ENCODE measurements at places on chromosomes 6 and 20.

- no peak for DNase-seq
These were observed 1179.6 kb downstream of the HACE1 start for GRCh38 chr6:103680116-103680515.

GRCh38 chr6:82738773-82739172 is 326.9 kb downstream of the UBE3D start:
- DNase-seq, result peak; percentile 1

GRCh38 chr6:101302593-101302992 is 90.9 kb upstream of the GRIK2 start:
- DNase-seq, result no peak

DNA sequence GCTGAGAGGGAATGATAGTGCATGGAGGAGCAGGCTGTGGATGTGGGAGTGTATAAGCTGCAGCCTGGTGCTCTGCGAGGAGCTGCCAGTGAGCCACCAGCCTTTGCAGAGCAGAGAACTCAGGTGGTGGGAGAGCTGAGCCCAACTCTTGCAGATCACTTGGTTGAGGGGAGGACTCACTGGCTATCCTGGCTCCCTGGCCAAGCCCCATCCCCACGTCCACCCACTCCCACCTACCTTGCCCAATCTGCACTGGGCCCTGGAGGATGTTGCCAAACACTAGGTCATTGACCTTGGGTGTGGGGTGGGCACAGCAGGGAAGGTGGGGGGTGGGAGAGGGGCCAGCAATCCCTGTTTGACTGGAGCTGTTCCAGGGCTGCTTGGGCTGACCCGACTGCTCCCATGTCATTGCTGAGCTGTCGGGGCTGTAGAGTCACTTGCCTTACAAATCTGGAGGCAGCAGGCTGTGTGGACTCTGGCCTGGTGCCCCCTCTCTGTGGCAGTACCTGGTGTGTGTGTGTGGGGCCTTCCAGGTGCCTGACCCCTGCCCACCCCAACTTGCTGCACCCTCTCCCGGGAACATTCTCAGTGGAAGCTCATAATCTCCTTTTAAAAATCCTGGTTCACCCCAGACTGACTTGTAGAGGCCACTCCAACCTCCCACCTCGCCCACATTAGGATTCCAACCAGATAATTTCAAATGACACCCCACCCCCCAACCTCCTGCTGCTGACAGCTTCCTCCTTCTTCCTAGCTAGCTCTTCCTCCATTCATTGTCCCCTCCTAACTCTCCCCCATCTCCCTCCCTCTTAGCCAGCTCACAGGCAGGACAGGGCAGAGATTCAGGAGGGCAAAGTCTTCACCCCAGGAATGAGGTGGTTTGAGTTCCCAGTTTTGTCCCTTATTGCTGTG is 162.3 kb downstream of the MRPL14 start:
- DNase-seq, result no peak

- peak; percentile 58 for DNase-seq
These were observed 7.2 kb downstream of the HLA-DMB start for GRCh38 chr6:32933661-32934085.

- DNase-seq, result no peak
These were observed 8.5 kb downstream of the BAG6 start for GRCh38 chr6:31643818-31644454.

GRCh38 chr6:77124604-77125003 is 338.7 kb downstream of the HTR1B start:
- DNase-seq, result no peak

DNA sequence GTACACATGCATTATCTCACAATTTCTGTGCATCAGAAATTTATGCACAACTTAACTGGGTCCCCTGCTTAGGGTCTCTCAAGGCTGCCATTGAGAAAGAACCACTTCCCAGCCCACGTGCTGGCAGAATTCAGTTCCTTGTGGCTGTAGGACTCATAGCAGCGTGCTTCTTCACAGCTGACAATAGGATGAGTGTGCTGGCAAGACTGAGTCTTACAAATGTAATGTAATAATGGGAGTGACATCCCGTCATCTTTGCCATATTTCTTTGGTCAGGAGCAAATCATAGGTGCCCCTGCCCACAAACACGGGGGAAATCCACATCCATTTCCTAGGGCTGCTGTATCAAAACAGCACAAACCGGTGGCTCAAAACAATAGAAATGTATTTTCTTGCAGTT is 77.4 kb downstream of the FIG4 start:
- DNase-seq, result no peak

GRCh38 chr6:680666-681340 is 12.1 kb downstream of the EXOC2 start:
- DNase-seq, result no peak

DNA sequence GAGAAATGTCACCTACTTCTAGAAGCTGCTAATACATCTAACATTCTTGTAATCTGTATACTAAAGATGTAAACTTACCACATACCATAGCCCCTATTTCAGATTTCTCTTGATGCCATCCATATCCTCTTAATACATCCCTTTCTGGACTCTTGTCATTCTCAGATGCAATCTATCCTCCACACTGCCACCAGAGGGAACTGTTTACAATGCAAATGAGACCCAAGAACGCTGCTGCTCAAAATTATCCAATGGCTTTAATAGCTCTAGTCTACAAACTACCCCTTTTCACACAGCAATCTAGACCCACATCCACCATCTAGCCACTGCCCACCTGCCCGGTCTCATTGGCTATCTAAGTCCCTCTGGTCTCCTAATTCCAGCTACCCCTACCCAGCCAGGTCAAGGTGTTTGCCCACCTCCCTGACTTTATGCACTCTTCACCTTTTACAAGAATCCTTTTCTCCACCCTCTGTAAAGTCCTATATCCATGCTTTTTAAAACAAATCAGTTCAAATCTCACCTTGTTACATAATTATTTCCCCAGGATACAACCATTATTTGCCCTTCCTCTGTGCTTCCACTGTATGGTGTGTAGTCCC is 14.8 kb downstream of the FAXC start:
- DNase-seq, result peak; percentile 44

- no peak for DNase-seq
These were observed 40.1 kb downstream of the HECA start for GRCh38 chr6:139174961-139175360.
